ENCODE measurements at places on chromosomes 6 and 20. TPM values are rescaled to one million over a fixed set of nuclear protein-coding genes. Genes with fewer than 3 reads are reported as not detected.

Gene C6orf136
- 2.9 TPM for total RNA-seq

Gene C6orf62
- 190 TPM for total RNA-seq

Gene PTK6
- 0.13 TPM for total RNA-seq

Gene SRMS
- not detected for total RNA-seq

Gene GUCA1A
- total RNA-seq = not detected

Gene FOXQ1
- 25.5 TPM for total RNA-seq

Gene HLA-DMB
- not detected for total RNA-seq

Gene DEFB113
- total RNA-seq = not detected

Gene PXDC1
- total RNA-seq = 59.5 TPM

Gene PTCRA
- total RNA-seq = not detected

Gene PRRC2A
- 57.4 TPM for total RNA-seq

Gene ARFGEF3
- 6.5 TPM for total RNA-seq

Gene SRC
- total RNA-seq = 25.0 TPM
